ENCODE measurements at places on chromosomes 3 and 15.
A peak's percentile ranks its signal among the peaks of the same experiment; 100 is the strongest.

- DNase-seq = peak; percentile 54
Measured at GRCh38 chr3:59535791-59536221, 486.0 kb upstream of the CFAP20DC start.

- DNase-seq = peak; percentile 61
Measured at GRCh38 chr3:185308126-185308754, 54.4 kb upstream of the EHHADH start.

- no peak for DNase-seq
Measured at GRCh38 chr15:93488296-93488713, 399.3 kb upstream of the RGMA start.

- peak; percentile 84 for DNase-seq
Measured at GRCh38 chr15:44712346-44713005, 1.2 kb downstream of the B2M start.

GRCh38 chr15:77038312-77039216 lies 32.3 kb downstream of the TSPAN3 start:
- no peak for DNase-seq

DNA sequence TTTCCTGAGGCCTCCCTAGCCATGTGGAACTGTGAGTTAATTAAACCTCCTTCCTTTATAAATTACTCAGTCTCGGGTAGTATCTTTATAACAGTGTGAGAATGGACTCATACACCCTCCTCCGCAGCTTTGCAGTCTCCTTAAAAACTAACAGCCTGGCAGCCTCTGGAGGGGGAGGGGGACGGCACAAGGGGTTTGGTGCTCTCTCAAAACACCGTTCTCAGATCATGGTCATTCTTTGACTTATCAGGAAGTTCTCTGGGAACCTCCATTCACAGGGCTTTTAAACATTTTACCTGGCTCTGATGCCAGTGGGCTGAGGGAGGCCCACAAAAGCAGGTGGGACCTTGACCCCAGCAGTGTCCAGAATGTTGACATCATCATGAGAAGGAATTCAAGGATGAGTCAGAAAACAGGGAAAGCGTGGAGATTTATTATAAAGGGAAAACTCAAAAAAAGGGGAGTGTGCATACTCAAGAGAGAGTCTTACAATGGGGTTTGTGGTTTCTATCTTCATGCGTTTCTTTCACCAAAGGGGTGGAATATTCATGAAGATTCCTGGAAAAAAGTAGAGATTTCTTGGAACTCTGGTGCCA lies 43.9 kb downstream of the ONECUT1 start:
- no peak for DNase-seq

DNA sequence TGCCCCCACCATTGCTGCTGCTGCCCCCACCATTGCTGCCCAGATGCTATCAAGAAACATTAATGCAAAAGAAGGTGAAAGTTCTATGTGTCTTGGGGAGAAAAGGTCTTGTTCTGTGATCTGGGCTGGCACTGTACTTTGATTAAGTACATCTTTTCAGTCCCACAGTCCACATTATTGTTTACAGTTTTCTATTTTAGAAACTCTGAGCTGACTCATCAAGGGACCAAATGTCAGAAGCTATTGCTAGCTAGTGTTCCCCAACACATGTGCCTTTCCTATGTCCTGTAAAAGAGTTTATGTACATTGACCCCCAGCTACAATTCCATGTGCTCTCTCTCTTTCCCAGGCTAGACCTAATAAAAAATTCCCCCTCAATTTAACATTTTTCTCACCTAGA lies 264.7 kb upstream of the NECTIN3 start:
- DNase-seq = peak; percentile 21

- no peak for DNase-seq
Measured at GRCh38 chr3:79514069-79514468, 253.7 kb downstream of the ROBO1 start.

DNA sequence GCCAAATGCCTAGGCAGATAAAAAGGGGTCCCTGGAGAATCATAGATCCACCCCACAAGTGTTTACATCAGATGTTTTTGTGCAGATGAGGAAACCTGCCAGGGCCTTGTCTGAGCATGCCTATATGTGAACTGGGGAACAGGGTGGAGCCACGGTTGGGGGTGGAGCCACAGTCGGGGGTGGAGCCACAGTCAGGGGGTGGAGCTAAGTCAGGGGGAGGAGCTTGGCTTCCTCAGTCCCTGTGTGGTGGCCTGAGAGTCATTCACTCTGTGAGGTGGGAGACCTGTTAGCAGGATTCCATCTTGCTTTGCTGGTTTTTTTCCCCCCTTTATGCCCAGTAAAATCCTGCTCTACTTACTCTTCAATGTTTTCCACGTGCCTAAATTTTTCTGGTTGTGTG lies 57.8 kb upstream of the TGFBR2 start:
- no peak for DNase-seq

DNA sequence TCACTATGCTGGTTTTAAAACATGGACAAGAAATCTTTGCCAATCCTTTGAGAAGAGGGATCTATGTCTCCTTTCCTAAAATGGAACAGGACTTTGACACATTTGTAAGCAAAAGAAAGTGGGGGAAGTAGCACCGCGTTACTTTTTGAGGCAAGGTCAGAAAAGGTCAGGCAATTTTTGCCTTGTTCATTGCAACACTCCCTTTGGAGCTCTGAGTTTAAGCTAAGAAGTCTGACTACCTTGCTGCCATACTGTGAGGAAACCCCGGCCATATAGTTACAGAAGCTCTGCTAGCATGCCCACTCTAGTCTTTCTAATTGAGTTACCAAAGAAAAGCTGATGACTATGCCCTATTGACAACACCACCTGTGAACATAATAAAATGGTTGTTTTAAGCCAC lies 1.4 kb downstream of the FAM227B start:
- no peak for DNase-seq

GRCh38 chr15:36632226-36632625 lies 52.8 kb downstream of the CDIN1 start:
- DNase-seq = peak; percentile 63

DNA sequence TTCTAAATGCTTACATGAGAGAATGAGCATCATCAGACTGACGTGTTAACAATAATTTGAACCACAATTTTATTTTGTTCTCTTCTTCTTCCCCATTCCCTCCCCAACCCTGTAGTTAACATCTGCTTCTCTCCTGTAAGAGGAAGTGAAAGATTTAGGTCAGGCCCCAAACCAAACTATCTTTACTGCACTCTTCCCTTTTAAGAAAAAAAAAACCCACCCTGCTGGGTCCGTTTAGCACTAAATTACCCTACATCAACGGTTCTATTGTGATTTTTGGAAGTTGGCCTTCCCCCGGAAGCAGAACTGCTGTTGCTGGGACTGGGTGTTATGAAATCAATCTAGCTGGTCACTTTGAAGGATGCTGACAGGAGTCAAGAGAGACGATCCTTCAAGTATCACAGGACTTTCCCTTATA lies 49.4 kb downstream of the NFKBIZ start:
- DNase-seq = no peak

- no peak for DNase-seq
Measured at GRCh38 chr3:159265705-159266104, 463.9 kb downstream of the MFSD1 start.

DNA sequence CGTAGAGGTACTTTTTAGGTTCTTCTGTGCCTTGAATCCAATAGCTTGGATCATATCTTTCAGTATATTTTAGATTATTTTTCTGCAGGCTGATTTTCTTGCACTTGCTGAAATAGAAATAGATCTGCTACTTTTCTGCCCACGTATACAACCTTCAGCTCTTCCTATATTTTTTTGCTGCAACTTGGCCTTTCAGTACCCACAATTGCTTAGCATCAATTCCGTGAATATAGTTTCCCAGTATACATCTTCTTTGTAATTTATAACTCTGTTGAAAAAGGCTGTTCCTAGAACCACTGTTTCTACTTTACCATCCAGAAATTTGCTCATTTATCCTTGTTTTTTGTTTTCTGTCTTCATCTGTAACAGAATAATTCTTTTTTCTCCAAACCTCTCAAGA lies 36.2 kb downstream of the GTF2E1 start:
- DNase-seq = no peak

- no peak for DNase-seq
Measured at GRCh38 chr3:28036599-28037575, 204.5 kb upstream of the CMC1 start.

- DNase-seq = peak; percentile 66
Measured at GRCh38 chr3:29282427-29283230, 1.8 kb downstream of the RBMS3 start.

GRCh38 chr3:177150970-177151627 lies 46.2 kb downstream of the TBL1XR1 start:
- DNase-seq = peak; percentile 60

DNA sequence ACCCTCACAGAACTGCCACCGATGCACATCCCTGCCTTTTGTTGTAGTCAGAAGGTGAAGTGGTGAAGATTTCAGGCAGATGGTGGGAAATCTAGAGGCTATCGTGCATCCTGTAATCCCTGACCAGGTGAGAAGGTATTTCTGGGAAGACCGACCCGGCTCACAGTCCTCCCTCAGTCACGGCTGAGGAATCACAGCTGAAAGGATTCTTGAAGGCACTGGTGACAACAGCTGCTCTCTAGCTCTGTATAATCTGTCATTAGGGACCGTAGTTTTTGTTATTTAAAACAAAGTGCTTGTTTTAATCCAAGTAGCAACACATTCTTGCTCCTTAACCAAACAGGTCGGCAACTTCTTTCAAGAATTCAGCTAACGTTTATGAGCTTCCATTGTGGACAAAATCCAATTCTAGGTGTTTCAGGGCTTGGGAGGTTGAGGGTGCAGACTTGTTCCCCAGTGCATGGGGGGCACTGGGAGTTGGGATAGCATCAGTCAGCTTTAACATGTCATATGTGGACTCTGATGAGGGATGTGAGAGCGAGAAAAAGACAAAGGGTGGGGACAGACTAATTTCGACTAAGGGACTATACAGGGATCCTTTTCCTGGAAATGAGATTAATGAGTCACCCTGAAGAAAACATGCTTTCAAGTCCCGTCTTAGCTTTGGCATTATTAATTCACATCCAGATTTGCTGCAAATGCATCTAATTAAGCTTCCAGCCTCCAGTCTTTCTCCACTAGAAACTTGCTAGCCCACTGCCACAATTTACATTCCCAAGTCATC lies 141.0 kb upstream of the RASGRP1 start:
- DNase-seq = peak; percentile 35

DNA sequence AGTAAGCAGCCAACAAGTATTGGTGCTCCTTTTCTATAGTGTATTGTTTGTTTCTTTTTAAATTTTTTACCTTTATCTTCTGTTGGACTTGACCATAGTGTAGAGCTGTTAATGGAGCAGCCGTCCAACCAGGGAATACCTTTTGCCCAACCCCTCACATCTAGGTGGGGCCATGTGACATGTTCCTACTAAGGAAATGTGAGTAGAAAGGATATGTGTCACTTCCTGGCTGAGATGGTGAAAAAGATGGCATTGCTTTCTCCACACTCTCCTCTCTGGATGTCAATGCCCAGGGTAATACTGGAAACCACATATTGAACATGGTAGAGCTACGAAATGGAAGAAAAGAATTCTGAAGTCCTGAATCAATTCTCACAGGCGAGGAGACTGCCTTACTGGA lies 218.8 kb downstream of the TBL1XR1 start:
- DNase-seq = peak; percentile 16

DNA sequence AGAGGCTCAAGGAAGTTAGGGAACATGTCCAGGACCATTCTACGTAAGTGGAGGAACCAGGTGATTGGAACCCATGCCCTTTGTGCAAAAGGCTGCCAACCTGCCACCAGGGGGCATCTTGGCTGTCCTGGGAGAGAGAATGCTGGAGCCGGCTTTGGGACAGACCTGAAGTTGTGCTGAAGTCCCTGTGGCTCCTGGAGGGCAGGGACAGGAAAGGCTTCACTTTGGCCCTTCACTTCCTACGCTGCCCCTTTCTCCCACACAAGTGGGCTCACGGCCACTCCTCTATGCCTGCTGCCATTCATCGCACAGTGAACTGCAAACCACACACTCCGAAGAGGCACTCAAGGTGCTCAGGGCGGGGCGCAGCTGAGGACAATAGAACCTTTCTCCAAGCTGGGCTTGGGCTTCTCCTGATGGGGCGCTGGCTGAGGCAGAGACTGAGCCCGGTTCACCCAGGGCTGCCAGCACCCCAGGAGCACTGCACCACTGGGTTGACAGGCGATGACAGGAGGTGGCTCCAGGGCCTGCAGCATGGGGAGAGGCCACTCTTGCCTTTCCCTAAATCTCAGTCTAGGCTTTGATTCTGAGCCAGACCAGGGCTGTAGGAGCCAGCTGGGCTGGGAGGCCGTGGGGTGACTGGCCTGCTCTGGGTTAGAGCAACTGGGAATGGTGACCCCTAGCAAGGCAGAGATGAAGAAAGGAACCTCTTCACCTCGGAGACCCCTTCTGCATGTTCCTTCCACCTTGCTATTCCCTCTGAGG lies 8.4 kb downstream of the SHF start:
- peak; percentile 17 for DNase-seq

DNA sequence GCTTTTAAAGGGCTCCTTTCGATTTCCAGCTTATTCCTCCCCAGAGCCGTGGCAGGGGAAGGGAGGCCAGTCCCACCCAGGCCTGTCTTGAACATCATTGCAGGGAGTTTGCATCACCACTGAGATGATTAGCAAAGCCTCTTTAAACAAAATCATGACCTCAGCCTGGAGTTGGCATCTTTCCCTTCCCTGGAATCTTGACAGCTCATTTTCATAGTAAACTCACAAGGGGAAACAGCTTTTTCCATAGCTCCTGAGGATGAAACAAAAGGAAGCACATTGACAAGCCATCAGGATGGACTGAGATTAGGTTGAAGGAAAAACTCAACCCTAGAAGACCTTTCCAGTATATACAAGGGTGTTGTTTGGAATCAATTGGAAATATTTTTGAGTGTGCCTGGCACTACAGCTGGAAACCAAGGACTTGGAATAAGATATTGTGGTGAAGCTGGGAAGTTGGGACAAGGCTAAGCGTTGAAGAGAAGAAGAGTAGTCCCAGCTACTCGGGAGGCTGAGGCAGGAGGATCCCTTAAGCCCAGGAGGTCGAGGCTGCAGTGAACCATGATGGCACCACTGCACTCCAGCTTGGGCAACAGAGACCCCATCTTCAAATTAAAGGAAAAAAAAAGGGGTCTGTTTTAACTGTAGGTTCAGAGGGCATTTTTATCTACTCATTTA lies 3.1 kb upstream of the LARP6 start:
- DNase-seq = peak; percentile 99

Measured in AG10803 (cell line).